ENCODE measurements at places on chromosomes 2 and 18.

- DNase-seq = no peak
These were observed at the start of gene SERPINB2 for GRCh38 chr18:63887424-63887823. Gene SERPINB2, plus strand, starts transcription at chr18:63887705. Its CDS starts 3,740 bp downstream, at chr18:63891445.

- no peak for DNase-seq
These were observed 92.0 kb downstream of the FARSB start for GRCh38 chr2:222563936-222564335.

- DNase-seq = no peak
These were observed 76.7 kb upstream of the ACAA2 start for GRCh38 chr18:49890041-49890440.

GRCh38 chr18:74856928-74857327 is 259.3 kb downstream of the ZNF407 start:
- no peak for DNase-seq

DNA sequence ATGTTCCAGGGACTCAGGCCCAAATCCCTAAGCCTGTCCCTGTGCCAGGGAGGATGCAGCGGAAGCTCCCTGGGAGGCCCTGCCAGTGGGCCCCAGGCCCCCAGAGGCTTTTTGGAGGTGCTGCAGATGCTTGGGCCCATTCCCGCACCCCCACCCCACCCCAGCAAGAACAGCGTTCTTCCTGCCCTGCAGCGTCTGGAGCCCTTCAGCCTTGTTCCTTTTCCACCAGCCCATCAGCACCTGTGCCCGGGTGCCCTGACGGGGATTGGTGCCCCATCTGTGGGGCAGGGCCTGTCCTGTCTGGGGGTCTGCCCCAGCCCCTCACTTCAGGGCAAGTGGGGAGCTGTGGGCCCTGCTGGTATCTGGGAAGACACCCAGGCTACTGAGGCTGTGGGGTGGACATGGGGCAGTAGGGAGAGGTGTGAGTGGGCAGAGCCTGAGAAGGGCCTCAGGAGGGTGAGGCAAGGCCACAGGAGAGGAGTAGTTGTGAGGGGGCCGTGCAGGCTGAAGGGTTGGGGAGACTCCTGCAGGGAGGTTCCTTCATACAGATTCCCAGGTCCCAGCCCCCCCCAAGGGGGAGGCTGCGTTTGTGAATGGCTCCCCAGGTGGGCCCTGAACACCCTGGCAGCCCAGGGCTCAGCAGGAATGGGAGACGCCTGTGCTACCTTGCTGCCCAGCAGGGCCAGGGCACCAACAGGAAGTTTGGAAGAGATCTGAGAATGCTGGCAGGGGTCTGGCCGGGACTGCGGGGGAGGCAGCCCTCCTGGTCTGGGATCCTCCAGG is 2.4 kb downstream of the RNPEPL1 start:
- DNase-seq = no peak
